ENCODE measurements at places on chromosomes 5 and 9.

- DNase-seq, result no peak
These were observed 18.0 kb downstream of the TLR4 start for GRCh38 chr9:117722108-117722761.

DNA sequence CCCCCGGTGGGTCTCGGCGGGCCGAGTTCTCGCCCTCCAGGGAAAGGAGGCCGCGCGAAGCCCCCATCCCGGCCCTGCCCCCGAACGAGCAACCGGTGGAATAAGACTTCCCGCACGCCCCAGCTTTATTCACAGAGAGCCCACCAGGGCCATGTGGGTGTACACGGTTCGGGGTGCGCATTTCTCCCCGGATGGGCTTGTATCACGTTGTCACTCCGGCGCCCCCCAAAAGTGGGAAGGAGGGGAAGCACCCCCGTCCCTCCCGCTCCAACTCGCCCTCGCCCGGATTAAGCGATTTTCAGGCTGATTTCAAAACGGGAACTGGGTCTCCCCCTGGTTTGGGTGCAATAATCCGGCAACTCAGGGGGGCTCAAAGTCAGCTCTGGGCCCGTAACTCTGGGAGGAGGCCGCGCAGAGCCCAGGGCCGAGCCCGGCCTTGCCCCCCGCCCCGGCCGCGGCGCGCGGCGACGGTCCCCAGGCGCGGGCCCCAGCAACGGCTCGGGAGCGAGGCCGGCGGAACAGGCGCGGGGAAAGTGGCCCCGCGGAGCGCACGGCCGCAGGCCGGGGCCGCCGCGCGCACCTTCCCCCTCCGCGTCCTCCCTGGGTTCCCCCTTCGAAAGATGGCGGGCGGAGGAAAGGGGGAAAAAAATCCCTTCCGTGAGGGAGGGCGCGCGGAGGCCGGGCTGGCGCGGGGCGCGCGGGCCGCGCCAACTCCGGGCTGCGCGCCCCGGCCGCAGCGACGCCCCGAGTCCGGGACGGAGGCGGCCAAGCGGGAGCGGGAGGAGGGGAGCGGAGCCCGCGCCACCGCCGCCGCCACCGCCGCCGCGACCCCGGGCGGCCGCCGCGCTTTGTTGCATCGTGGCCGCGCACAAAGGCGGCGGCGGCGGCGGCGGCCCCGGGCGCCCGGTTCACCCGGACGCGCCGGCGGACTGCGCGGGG, 644 bp downstream of the BRD3 start:
- DNase-seq, result no peak

GRCh38 chr5:122173474-122174415, 44.4 kb downstream of the ZNF474 start:
- no peak for DNase-seq

DNA sequence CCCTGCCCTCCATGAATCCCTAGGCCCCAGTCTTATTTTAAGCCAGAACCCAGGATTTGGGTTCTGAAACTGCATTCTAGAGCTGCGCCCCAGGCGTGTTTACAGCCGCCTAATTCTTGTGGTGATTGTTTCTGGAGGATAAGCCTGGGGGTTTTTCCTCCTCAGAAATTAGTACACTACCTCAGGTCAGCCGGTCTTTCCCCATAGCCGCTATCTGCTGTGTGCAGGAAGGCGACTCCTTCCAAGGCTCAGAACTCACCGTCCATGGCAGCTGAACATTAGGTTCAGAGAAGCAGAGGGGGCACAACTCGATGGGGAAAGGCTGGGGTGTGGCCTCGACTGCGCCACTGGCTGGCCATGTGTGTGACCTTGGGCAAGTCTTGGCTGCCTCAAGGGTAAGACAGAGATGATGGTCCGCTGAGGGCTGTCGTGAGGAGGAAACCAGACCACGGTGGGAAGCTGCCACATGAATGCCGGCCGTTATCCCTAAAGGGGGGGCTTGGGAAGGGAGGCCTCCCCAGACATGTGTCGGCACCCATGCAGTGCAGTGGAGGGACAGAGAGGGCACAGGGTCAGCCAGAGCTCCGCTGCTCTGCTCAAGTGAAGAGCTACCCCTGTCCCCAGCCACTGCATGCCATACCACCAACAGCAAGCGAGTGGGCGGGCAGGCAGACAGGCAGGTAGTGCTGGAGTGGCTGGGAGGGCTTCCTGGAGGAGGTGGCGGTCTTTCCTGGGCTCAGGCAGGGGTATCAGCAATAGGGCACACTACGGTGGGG, 28.9 kb downstream of the SHB start:
- DNase-seq, result no peak

DNA sequence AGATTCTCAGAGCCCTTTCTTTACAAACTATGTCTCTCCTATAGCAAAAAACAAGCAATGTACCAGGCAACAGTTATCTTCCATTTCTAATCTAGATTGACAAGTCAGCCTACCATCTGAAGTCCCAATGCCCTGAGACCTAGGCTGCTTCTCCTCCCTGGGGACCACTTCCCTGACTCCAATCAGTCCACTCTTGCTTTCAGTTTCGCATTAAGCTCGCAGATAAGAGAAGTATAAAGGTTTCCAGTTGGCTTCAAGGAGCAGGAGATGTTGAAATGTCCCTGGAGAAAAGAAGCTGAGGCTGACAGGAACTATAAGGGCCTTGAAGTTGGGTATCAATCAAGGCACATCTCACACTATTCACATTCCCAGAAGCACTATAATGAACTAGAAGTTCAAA, 32.3 kb downstream of the ERP44 start:
- no peak for DNase-seq

- no peak for DNase-seq
These were observed 43.9 kb downstream of the HACD4 start for GRCh38 chr9:20987521-20987920.

DNA sequence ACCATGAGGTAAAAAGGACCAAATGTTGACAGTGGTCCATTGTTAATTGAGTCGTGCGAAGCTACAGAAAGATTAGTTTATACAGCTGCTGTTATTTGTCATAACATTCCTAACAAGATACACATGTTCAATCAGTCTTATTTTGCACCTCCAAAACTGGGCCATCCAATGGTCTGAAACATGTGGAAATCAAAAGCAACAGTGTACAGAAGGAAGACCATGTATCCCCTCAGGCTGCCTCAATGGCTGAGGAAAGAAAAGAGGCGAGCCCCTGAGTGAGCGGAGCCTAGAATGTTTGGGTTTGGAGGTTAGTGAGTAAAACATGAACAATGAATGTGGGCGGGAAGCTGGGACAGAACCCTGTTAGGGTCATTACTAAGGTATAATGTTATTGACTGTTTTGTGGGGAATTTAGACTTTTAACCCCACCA, 35.6 kb downstream of the NFIB start:
- no peak for DNase-seq

DNA sequence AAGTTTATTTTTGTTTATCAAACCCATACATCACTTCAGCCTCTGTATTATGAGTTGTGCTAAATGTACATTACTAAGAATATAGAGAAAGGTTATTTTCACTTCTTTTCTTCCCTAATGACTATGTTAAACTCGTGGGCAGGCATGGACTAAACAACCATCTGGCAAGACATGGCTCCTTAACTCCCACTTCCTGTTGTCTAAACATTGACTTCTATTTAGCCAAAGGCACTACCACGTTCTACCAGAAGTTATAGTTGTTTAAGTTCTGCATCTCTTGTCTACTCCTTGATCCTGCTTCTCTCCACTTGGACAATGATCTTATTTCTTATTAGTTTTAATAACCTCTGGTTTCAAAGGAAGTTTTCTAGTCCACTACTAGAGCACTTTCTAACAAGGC, 136.1 kb downstream of the MACIR start:
- no peak for DNase-seq

GRCh38 chr5:137845472-137845871, 22.2 kb upstream of the MYOT start:
- DNase-seq, result no peak

DNA sequence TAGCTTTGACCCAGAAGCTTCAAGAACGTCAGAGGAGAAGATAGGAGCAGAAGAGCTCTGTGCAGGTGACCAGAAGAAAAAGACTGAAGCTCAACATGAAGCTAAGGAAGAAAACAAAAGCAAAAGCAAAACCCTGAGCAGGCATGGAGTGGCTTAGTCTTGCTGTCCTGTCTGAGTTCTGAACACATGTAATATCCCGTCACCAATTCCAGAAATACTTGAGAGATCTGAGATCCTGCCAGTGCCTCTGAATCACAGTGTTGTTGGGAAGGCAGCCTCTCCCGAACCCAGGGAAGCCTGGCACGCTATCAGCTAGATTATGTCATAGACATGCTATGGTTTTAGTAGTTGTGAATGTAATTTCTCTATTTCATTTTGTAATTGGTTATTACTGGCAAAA, 235.7 kb downstream of the ICE1 start:
- no peak for DNase-seq

GRCh38 chr9:82808478-82808877, 254.5 kb downstream of the RASEF start:
- no peak for DNase-seq

DNA sequence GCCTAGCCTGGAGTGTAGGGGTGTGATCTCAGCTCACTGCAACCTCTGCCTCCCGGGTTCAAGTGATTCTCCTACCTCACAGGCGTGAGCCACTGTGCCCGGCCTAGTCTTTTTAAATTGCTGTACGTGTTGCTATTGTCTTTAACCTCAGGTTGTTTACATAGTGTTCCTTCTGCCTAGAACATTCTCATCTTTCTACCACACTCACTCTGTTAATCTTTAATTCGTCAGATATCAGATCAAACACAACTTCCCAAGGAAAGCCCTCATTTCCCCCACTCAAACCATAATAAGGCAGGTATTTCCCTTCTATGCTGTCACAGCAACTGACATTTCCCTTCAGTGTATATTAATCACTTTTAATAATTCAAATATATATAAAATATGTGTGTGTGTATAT, 1310.0 kb upstream of the C9orf72 start:
- DNase-seq, result no peak

Measured in stimulated activated CD8-positive, alpha-beta memory T cell treated with anti-CD3 and anti-CD28 coated beads, Interleukin-12 subunit alpha, Interleukin-12 subunit beta, amount 100 ng/mL, for 1 hour (primary cell).